ENCODE measurements at places on chromosomes 16 and 17. TPM values are rescaled to one million over a fixed set of nuclear protein-coding genes. Genes with fewer than 3 reads are reported as not detected.

The NPIPA2 gene
- total RNA-seq = 0.34 TPM

The SMIM36 gene
- not detected for total RNA-seq

The KRTAP2-3 gene
- total RNA-seq = not detected

The OR1A1 gene
- total RNA-seq = not detected

The PSMC3IP gene
- 17.0 TPM for total RNA-seq

The LAT gene
- total RNA-seq = 1.2 TPM

The NLGN2 gene
- total RNA-seq = 9.1 TPM

The ZNF597 gene
- 0.67 TPM for total RNA-seq

The SHISA9 gene
- not detected for total RNA-seq

The NUPR1 gene
- total RNA-seq = 20.3 TPM

The CLDN7 gene
- 11.3 TPM for total RNA-seq

The KRTAP4-9 gene
- total RNA-seq = not detected

The COG8 gene
- total RNA-seq = 34.5 TPM

The PHKG2 gene
- total RNA-seq = 29.4 TPM

The TNFRSF17 gene
- not detected for total RNA-seq

The KRTAP4-6 gene
- total RNA-seq = not detected

The TAT gene
- total RNA-seq = not detected

The KRT17 gene
- 3.7 TPM for total RNA-seq

The TBC1D28 gene
- total RNA-seq = not detected

The MPDU1 gene
- 251 TPM for total RNA-seq

The TBC1D24 gene
- 9.9 TPM for total RNA-seq

The FGF11 gene
- total RNA-seq = 0.30 TPM

The HID1 gene
- 0.45 TPM for total RNA-seq

The SLFN13 gene
- total RNA-seq = 3.9 TPM

The MYH13 gene
- total RNA-seq = under 0.01 TPM

The MIS12 gene
- total RNA-seq = 13.8 TPM

The ABCC12 gene
- not detected for total RNA-seq

The CCDC78 gene
- total RNA-seq = 1.5 TPM

The C16orf96 gene
- under 0.01 TPM for total RNA-seq

The GRB7 gene
- total RNA-seq = 0.84 TPM

The CDK5R1 gene
- total RNA-seq = 1.6 TPM

The PPL gene
- total RNA-seq = 6.9 TPM

The VMO1 gene
- total RNA-seq = 0.50 TPM

Measured in bronchus fibroblast of lung (primary cell).